Brain (organoid and tissue), 16 donors: ENCODE measurements at places on chromosomes 1 and 21.
A peak's percentile ranks its signal among the peaks of the same experiment; 100 is the strongest.

- DNase-seq: no peak
Measured at GRCh38 chr1:145889722-145890121, 4.1 kb upstream of the ANKRD35 start.

DNA sequence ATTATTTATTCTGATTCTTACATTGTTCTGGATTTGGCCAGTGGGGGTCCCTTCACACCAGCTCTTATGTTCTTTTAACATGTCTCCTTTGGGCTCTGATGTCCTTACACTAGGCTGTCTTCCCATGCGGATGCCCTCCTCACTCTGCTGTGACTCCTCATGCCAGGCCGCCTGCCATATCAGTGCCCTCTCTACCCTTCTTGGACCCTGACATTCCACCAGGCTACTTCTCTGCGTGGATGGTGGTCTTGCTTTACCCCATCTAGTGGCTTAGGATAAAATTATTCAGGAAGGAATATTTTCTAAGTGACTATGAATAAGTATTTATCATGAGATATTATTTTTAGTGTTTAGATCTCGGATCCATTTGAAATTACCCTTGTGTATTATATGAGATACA, 21.2 kb downstream of the ATF6 start:
- DNase-seq: no peak

- no peak for DNase-seq
Measured at GRCh38 chr1:64291931-64292330, 88.5 kb downstream of the UBE2U start.

GRCh38 chr21:27771938-27772483, 805.1 kb upstream of the ADAMTS5 start:
- no peak for DNase-seq

- DNase-seq: no peak
Measured at GRCh38 chr1:23555986-23556634, 3.2 kb downstream of the ID3 start.

DNA sequence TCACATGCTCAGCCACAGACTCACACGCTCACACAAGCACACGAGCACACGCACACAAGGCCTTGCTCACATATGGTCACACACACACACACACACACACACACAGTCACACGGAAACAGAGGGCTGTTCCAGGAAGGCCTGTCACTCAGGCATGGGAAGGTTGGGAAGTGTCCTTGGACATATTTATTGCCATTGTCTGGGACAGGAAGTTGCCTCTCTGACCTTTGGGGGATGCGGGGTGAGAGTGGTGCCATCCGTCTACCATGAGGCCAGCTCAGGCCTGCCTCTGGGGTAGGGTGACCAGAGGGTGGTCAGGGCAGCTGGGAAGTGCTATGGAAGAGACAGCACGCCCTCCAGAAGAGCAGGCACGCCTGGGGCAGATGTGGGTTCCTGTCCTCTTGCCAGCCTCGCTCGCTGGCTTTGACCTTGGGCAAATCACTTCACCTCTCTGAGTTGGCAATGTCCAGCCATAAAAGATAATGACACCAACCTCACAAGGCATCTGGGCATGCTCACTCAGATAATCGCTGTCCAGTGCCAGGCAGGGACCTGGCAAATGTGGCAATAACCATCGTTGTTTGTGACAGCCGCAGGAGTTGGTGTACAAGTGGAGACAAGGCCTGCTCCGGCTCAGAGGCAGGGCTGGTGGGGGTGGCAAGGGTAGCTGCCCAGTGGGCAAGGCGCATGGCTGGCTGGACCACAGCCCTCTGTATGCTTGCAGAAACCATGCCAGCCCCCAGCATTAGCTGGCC, 8.0 kb upstream of the GUCA2A start:
- DNase-seq: peak; percentile 49

DNA sequence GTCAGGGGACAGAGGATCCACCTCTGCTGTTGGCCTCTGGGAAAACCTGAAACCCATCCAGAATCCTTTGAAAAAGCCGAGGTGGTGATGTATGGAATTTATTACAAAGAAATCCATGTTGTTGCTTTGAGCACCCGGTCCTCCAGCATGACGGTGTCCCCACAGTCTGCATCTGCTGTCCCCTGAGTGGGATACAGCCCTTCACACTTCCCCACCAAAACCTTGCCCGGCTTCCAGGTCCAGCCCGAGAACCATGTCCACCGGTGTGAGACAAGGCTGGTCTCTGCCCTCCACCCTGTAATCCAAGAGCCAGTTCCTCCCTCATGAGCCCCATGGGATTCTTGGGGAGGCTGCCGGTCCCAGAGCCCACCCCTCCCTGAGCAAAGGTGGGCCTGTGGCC, 70.5 kb downstream of the STUM start:
- DNase-seq: no peak

DNA sequence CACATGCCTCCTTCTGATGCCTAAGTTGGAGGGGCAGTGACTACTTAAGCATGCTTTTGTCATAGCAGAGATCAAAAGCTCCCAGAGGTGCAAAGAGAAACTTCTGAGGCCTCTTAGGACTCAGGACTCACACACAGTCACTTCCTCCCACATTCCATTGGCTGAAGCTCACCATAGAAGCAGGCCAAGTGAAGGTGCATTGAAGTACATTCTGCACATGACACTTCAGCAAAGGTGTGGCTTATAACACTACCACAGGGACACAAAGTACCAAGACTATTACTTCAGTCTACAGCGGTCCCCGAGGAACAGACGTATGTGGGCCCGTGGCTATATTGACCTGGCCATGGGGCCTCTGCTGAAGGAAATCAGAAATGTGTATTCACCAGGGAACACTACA, 2.5 kb upstream of the POGK start:
- DNase-seq: no peak

DNA sequence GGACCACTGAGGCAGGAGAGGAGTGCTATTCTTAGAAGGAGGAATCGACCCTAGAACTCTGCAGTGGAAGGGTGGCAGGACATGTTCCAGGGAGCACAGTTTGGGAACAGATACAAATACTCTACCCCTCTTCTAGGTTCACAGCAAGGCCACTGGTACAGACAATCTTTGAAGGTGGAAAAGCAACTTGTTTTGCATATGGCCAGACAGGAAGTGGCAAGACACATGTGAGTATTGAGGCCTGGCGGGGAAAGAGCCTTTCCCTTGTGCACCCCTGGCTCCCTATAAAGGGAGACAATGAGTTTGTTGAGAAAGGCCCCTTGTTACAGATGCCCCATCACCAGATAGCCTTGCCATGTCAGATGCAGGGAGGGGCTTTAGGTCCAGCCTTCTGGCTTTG, 17.8 kb downstream of the KIF2C start:
- DNase-seq: no peak

DNA sequence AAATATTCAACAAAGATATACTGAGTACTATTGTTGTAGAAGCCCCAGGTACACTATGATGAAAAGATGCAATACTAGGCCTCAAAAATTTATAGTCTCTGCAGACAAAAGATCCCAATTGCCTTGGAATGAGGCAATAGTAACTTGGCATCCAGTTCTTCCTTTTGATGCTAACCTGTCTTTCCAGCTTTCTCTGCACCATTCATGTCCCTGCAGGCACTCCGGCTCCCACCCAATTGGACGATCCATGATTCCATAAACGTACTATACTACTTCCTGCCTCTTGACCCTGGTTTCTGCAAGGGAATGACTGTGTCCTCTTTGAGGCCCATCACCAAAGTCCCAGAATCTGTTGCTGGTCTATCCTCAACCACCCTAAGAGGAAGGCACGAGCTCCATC, 8.0 kb upstream of the TAGLN2 start:
- DNase-seq: no peak

DNA sequence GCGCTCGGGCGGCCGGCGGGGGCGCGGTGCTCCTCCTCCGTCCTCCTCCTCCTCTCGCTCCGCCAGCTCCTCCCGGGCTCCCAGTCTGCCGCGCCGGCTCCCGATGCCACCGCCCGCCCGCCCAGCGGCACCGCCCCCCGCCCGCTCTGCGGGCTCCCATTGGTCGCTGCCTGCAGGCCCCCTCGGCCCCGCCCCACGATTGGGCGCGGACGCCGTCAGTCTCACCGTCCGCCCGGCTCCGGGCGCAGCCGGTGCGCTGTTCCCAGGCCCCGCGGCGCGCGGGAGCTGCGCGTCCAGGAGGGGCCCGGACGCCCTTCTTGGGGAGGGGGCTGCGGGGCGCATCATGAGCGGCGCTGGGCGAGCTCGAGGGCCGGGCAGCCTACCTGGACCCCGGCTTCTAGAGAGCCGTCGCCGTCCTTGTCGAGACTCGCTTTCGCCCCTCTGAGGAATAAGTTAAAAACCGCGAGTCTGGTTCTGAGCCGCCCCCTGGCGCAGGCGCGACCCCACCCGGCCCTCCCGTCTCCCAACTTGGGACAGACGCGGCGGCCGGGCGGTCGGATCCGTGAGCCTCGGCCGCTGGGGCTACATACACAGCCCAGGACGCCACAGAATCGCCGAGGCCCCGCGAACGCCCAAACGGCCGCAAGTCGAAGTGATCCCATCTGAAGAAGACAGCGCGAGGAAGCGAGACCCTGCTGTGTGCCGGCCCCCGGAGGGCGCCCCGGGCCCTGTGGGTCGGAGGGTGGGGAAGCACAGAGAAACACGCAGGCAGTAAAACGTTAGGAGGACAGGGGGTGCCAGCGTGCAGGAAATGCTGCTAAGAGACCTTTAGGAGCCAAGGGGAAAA, at the start of gene SIPA1L2:
TSS of gene SIPA1L2 (minus strand) at position 87 of the 847 bp plus-strand sequence. CDS start 114,794 bp downstream, outside the sequence.
- DNase-seq: peak; percentile 96

GRCh38 chr1:168792142-168792541, 63.1 kb upstream of the DPT start:
- no peak for DNase-seq

- DNase-seq: no peak
Measured at GRCh38 chr1:116299248-116299647, 73.8 kb upstream of the ATP1A1 start.

DNA sequence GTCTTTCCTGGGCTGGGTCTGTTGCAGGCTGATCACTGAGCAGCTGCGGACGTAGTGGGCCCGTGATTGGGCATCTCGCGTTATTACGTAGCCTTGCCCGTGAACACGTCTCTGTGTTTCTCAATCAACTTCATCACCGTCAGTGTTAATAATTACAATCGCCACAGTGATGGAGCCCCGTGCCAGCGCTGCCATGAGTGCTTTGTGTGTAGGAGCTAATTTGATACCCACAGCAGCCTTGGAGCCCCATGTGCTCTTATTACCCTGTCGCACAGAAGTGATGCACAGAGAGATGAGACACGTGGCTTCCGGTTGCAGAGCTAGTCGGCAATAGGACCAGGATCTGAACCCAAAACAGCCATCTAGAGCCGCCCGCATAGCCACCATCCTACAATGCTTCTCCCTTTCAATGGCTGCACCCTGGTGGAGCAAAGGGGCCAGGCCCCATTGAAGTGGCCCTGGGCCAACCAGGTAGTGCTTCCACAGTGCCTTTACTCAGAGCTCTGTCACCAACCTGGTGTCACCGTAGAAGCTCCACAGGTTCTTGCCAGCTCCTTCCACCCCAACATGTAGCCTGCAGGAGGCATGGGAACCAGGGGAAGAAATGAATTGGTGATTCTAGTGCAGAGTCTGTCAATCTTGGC, 398.5 kb upstream of the VAMP3 start:
- DNase-seq: peak; percentile 50

DNA sequence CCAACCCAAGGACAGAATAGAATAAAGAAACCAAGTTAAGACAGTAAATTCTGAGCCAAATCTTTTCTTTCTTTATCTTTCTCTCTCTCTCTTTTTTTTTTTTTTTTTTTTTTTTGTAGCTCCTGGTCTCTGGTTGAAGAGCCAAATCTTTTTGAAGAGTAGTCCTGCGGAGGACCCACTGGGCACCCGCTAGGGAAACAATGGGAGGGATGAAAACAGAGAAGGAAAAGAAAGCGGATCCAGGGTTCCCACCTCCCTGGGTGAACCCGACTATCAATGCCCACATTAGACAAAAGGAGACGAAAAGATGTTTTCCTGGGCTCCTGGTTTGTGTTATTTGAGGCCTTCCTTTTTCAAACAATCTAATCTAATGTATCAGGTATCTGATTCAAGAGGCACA, 49.8 kb upstream of the FBXO28 start:
- DNase-seq: no peak

DNA sequence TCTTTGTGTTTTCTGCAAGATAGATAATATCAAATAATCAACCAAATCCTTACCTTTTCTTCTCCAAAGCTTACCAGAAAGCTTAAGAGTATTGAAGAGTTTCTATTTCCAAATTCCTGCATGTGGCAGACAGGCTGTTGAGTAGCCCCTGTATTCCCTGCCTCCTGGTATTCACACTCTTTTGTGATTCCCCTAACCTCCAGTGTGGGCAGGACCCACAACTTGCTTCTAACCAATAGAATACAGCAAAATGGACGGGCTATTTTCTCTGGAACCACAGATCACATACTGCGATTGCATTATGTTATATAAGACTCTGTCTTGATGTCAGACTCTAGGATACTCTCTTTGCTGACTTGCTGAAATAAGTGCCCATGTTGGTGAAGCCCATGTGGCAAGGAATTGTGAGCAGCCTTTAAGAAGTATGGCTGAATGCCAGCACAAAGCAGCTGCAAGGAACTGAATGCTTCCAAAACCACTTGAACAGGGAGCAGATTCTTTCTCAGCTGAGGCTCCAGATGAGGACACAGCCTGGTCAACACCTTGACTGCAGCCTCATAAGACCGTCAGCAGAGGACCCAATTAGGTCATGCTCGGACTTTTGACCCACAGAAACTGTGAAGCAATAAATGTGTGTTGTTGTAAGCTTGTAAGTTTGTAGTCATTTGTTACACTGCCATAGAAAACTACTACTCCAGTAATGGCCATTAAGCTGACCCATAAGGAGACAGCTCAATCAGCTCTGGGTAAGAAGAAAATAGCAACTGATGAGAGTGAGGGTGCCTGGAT, 47.9 kb upstream of the PLXNA2 start:
- DNase-seq: no peak

- no peak for DNase-seq
Measured at GRCh38 chr21:35602811-35603362, 457.4 kb downstream of the SETD4 start.

DNA sequence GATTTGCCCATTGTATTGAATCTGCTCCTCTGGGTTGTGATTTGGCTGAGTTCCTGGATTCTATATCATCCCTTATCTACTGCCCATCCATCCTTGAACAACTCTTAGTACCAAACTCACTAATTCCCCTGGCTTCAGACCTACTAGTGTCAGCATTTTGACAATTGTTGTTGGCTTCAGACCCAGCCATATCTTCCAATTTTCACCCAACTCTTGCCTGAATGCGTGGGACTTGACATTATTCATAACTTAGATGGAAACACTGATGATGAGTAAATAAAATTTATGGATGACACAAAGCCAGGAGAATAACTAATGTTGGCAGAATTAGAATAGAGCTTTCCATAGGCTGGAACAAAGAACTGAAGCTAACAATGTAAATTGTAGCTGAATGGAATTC, 27.3 kb upstream of the EDEM3 start:
- no peak for DNase-seq

DNA sequence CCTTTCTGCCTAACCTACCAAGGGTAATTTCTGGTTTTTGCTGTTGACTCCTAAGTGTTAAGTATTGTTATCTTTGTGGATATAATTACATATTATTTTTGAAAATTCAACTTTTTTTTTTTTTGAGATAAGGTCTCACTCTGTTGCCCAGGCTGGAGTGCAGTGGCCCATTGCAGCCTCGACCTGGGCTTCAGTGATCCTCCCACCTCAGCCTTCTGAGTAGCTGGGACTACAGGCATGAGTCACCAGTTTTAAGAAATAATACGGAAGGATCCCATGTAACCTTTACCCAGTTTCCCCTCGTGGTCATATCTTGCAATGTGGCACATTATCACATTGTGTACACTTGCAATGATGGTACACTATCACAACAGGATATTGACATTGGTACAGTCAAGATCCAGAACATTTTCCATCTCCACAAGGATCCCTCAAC, 3.1 kb downstream of the CHD1L start:
- DNase-seq: no peak
